NCI-H446 (cell line): ENCODE measurements at places on chromosomes 11 and 22.

DNA sequence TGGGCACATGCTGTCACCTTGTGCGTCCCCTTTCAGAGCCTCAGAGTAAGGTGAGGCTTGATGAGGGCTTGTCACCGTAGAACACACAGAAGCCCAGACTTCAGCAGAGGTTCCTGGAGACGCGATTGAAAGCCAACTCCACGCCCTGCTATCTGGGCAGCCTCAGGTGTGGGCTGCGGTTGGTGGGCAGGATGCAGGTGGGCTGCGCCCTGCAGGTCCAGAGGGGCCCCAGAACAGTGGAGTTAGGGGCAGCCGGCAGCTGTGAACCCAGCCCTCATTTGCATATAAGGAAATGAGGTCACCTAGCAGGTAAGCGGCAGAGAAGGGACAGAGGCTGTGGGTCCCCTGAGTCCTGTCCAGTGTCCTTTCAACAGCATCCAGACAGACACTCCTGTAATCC, 15.4 kb downstream of the PHLDA2 start:
- DNase-seq, result no peak

DNA sequence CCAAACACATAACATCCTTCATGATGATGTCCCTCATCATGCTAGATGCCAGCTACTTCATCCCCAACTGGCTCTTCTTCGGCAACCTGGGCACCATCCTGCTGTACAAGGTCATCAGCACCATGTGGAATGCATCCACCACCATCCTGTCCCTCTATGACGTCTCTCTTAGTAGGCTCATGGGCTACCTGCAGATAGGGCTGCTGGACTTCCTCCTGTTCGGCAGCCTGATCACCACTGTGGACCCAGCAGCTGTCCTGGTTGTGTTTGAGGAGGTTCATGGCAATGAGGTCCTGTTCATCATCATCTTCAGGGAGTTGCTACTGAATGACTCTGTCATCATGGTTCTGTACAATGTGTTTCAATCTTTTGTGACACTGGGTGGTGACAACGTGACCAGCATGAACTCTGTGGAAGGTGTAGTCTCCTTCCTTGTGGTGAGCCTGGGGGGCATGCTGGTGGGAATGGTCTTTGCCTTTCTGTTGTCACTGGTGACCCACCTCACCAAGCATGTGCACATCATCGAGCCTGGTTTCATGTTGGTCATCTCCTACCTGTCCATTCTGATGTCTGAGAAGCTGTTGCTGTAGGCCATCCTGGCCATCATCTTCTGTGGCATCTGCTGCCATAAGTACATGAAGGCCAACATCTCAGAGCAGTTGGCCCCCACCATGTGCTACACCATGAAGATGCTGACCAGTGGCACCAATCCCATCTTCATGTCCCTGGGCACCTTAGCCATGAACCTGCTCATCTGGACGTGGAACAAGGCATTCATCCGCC, 120.7 kb upstream of the SERPIND1 start:
- DNase-seq, result no peak

- DNase-seq, result no peak
These were observed 666 bp downstream of the PDGFB start for GRCh38 chr22:39244136-39244495.

- no peak for DNase-seq
These were observed 13.8 kb upstream of the OR56A3 start for GRCh38 chr11:5928271-5928670.

- no peak for DNase-seq
These were observed at the start of gene OR6A2 for GRCh38 chr11:6799402-6799801. TSS of gene OR6A2 (minus strand) at chr11:6799689. CDS start at chr11:6795708, 3,981 bp downstream.

- DNase-seq, result no peak
These were observed 1.3 kb downstream of the HPS5 start for GRCh38 chr11:18320617-18321016.

GRCh38 chr11:118147502-118147901, 5.1 kb downstream of the SCN4B start:
- DNase-seq, result no peak

DNA sequence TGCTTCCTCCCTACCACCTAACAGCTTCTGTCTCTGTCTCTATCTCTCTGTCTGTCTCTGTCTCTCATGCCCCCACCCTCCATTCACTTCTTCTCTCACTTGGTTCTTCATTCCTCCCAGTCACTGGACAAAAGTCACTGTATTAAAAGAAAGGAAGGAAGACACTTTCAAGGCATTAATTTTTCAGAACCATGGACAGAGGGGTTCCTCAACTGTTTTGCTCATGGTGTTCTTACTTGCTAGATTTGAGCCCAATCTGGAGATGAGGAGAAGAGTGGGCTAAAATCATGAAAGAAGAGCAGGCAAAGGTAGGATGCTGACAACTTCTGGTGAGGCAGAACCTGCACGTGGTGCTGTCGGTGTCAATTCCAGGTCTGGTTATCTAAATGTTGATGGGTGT, 116.7 kb upstream of the LARGE1 start:
- no peak for DNase-seq

DNA sequence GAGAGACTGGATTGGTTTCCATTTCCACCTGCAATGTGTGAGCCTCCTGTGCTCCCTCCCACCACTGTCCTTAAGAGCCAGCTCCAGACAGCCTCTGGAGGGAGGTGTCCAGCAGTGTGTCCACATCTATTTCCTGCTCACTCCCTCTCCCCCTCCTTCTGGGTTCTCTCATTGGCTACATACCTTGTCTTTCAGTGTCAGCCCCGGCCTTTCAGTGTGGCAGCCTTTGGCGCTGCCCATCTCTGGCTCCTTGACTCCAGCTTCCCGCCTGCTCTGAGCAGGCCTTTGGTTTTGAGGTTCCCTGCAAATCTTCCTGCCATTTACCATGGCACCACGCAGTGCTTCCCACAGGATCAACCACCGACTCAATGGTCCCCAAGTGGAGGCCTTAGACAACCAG, 19.0 kb upstream of the PTPRJ start:
- no peak for DNase-seq

- DNase-seq, result no peak
These were observed 3.7 kb upstream of the ACY3 start for GRCh38 chr11:67654225-67654624.

DNA sequence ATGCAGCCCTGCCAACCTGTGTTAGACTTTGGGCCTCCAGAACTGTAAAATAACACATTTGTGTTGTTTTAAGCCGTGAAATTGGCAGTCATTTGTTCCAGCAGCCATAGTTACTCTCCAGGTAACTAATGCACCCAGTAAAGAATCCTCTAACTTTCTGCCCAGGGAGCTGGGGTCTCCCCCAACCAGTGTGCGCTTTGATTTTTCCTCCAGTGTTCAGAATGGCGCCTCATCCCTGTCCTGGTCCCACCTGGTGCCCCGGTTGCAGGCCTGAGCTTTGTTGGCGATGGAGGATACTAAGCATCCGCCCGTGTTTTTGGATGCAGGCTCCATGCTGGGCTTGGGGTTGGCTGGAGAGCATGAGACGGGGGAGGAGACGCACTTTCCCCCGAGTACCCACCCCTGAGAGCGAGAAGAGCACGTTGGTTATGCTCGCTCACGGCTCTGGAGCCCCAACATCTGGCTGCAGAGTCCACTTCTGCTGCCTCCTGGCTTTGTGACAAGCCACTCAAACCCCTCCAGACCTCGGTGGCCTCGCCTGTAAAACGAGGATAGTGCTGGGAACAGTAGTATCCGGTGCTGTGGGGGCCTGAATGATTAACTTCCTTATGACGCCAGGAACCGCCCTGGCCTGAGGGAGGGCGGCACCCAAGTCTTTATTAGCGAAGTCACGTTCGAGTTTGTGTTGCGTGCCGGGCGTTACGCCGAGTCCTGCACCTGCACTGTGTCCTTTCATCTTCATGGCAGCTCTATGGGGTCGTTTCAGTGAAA, 25.8 kb downstream of the MRGPRD start:
- DNase-seq, result no peak

DNA sequence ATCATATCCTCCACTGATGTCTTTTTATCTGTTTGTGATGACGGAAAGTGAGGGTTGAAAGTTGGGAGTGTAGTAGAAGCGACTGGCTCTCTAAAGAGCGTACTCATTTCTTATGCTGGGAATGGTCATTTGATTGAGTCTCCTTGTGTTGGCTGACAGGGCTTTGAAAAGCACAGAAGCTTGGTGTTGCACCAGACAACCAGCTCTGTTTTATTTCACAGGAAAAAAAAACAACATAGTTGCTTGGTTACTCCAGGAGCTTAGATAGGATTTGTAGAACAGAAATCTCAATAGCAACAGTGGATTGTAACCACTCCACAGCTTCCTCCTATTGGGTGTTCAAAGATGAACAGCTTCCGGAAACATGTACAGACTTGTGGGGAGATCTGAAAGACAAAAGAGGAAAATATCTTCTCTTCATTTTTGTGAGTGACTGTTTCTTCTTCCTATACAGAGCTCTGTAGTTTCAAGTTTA, 2.7 kb downstream of the RBM14 start:
- no peak for DNase-seq

- DNase-seq, result no peak
These were observed 75.6 kb downstream of the TP53I11 start for GRCh38 chr11:44875037-44875436.

GRCh38 chr22:24516301-24516737, 21.2 kb downstream of the UPB1 start:
- no peak for DNase-seq

GRCh38 chr11:115145324-115145723, 358.9 kb downstream of the CADM1 start:
- DNase-seq, result peak; percentile 83

GRCh38 chr11:24963852-24964251, 467.0 kb downstream of the LUZP2 start:
- DNase-seq, result no peak

- peak; percentile 83 for DNase-seq
These were observed 85.5 kb downstream of the ST3GAL4 start for GRCh38 chr11:126440792-126441514.

GRCh38 chr11:24134879-24135589, 361.8 kb upstream of the LUZP2 start:
- no peak for DNase-seq

DNA sequence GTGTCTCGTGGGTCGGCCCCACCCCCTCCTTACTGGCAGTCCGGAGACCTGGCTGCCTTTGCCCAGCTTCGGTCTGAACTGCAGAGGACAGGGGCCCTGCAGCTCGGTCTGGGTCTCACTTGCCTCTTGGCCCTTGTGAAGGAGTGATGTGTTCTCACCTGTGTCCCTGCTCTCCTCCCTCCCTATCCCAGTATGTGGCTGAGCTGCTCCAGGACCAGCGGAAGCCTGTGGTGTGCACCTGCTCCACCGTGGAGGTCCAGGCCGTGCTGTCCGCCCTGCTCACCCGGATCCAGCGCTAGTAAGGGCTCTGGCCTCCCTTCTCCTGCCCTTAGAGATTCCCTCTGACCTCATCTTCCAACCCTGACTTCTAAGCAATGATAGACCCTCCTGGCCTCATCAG, 35.7 kb upstream of the RAB1B start:
- no peak for DNase-seq

- DNase-seq, result no peak
These were observed 47.0 kb upstream of the GALNT18 start for GRCh38 chr11:11668781-11669180.

GRCh38 chr11:36744375-36745168, 146.5 kb upstream of the RAG2 start:
- peak; percentile 60 for DNase-seq

- no peak for DNase-seq
These were observed 5.5 kb upstream of the APOA1 start for GRCh38 chr11:116842909-116843308.

- no peak for DNase-seq
These were observed 1.7 kb downstream of the ANKK1 start for GRCh38 chr11:113389272-113389671.

- no peak for DNase-seq
These were observed 18.3 kb upstream of the OR5M8 start for GRCh38 chr11:56509439-56509838.

GRCh38 chr11:92240916-92241315, 16.3 kb downstream of the FAT3 start:
- DNase-seq, result no peak

DNA sequence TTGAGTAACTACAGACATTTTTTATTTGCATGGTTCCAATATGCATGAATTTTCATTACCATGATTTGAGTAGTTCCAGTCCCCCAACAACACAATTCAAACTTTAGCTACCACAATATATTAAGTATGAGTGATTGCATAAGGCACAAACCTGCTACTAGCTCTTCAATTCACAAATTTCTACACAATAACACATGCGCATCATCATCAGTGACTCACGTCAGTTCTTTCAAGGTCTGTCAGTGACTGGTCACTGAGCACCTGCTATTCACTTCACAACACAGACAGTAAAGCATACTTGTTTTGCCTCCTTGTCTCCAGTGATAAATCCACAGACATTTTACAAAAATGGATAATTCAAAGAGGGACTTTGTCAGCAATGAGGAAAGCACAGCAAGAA, 435.1 kb upstream of the CCDC90B start:
- no peak for DNase-seq

DNA sequence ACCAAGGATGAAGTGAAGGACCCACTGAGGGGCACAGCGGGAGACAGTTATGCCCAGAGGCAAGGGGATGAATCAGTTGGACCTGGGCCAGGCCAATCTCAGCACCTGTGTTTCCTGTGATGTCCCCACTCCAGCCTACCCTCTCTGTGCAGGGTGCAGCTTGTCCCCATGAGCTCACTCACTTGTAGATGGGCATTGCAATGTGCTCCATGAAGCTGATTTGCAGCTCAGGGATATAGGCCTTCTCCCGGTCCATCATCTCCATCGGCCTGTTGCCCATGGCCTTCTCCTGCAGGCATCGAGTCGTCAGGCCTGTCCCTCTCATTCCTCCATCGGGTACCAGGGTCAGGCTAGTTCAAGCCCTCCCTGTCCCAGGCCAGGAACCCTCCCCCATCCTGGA, 96.2 kb downstream of the PDE2A start:
- DNase-seq, result no peak

GRCh38 chr11:71191201-71191600, 61.2 kb downstream of the SHANK2 start:
- DNase-seq, result no peak

GRCh38 chr11:123238297-123238696, 43.2 kb upstream of the CLMP start:
- no peak for DNase-seq

GRCh38 chr11:68309621-68310185, 2.7 kb upstream of the LRP5 start:
- no peak for DNase-seq

GRCh38 chr22:30275625-30276024, 9.0 kb upstream of the OSM start:
- DNase-seq, result no peak

GRCh38 chr11:9739123-9739900, 75.4 kb downstream of the SWAP70 start:
- DNase-seq, result no peak

GRCh38 chr11:44229624-44230023, 80.3 kb downstream of the ALX4 start:
- no peak for DNase-seq

GRCh38 chr11:10414659-10415058, 40.4 kb upstream of the AMPD3 start:
- no peak for DNase-seq

DNA sequence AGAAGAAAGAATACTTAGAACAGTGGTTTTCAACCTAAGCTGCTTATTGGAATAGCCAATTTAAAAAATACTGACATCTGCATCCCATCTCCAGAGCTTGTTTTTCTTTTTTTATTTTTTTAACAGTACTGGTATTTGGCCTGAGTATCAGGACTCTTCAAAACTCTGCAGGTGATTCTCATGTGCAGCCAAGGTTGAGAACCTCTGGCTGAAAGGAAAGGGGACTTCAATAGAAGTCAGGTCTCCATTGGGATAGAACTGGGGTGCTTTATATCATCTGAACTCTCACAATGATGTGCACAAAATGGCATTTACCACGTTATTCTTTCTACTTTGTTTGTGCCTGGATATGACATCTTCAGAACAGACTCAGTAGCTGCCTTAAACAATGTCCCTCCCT, 55.3 kb downstream of the BBOX1 start:
- no peak for DNase-seq
